NCI-H446 (cell line): ENCODE measurements at places on chromosomes 7 and 10.

DNA sequence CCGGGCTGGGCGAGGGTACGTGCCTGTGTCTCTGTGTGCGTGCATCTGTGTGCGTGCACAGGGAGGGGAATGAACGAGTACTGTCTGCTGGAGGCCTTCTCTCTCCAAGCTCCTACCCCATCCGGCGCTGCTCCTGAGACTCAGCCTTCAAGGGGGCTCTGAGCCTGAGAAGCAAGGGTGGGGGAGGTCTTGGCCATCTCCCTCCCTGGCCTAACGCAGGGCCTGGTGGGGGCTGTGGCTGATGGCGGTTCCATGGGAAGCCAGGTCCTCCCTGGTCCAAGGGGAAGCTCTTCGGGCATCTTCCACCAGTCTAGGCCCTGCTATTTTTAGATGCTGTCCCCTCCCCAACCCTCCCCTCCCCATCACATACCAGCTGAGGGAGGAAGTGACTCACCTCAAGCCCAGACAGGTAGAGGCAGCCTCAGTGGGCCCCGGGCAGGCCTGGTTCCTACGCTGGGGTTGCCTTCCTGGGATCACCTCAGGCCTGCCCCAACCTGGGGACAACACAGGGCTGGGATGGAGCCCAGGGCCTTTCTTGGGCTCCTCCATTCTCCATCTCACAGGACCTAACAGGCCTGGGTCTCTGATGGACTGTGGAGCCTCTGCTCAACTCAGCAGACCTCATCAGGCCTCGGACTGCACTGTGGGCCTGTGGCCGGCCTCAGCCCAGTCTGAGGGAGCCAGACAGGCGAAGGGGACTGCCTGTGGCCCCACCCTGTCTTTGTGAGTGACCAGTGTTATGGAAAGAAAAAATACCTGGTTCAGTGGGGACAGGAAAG, 32.2 kb downstream of the DNAJB12 start:
- DNase-seq, result no peak

GRCh38 chr10:18005445-18005780, 53.7 kb downstream of the SLC39A12 start:
- DNase-seq, result no peak

GRCh38 chr10:50936335-50936734, 50.9 kb upstream of the A1CF start:
- DNase-seq, result no peak

DNA sequence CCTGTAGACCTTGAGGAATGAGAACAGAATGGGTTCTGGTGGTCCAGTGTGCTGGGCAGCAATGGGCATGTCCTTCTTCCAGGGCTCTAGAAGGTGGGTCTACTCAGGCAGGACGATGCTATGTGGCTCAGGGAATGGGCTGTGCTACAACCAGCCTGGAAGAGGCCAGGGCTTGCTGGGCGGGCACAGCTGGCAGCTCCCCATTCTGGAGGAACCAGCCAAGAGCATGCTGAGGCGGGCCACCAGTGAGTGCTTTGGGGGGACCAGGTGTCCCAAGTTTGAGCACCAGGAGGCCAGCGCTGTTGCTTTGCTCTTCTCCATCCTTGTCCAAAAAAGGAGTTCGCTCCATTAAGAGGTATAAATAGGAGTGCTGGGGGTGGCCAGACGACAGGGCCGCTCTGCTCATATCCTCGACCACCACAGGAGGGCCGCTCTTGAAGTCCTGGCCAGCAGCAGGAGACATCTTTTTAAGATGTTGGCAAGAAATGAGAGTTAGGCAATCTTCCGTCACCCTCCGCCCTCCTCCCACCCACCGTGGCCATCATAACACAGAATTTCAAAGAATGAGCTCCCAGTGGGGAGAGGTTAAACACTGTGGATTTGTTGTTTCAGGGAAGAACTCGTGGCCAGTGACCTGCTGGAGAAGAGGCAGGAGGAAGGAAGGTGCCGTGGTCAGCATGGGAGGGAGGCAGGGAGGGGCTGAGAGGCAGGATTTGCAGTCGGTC, 141.3 kb downstream of the GRK5 start:
- no peak for DNase-seq

GRCh38 chr7:10116511-10116910, 857.2 kb upstream of the PHF14 start:
- no peak for DNase-seq

DNA sequence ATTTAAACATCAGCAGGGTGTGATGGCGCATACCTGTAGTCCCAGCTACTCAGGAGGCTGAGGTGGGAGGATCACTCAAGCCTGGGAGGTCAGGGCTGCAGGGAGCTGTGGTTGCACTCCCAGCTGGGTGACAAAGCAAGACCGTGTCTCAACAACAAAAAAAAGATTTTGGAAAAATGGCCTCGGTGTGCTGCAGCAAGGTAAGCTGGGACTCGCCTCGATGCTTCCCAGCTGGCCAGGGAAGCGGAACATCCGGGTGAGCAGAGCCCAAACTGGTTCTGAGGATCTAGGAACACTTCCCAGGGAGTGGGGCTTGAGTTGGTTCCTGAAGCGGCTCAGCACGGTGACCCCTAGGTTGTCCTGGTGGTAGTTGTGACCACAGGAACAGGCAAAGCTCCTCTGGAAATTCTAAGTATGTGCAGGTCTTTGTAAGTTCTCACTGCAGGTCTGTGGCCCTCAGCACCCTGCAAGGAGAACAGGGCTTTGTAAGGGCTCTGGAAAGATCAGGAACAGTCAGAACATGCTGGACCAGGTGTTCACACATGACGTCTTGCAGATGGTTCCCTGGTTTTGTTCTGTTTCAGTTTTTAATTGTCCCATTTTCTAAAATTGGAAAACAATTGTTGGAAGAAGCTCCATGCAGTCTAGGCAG, 38.6 kb upstream of the ZMIZ2 start:
- DNase-seq, result no peak

DNA sequence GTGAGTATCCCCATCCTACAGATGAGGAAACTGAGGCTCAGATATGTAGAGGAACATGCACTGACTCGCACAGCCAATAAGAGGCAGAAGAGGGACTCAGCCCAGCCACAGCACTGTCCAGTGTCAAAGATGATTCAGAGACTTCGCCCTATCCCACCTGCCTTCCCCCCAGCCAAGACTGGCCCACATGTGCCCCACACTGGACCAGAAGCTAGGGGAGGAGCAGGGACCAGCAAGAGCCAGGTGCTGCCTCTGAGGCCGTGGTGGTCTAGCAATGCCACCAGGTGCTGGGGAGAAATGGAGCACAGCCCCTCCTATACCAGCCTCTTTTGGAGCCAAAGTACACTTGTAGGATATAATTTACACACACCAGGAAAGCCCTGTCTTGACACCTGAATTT, 22.3 kb downstream of the GRID1 start:
- no peak for DNase-seq

- no peak for DNase-seq
Observed at GRCh38 chr10:52446391-52446790, 132.3 kb downstream of the DKK1 start.

GRCh38 chr7:149683898-149684297, 89.5 kb downstream of the ZNF467 start:
- DNase-seq, result no peak

GRCh38 chr7:7665031-7665430, 24.5 kb downstream of the UMAD1 start:
- DNase-seq, result no peak

- DNase-seq, result no peak
Observed at GRCh38 chr10:30903397-30904138, 128.1 kb downstream of the ZNF438 start.
